Mesendoderm (in vitro differentiated cells): ENCODE measurements at places on chromosomes 5 and 9.

- no peak for DNase-seq
Measured at GRCh38 chr5:1865948-1866347, 16.8 kb downstream of the IRX4 start.

GRCh38 chr9:14838701-14839100 lies 71.5 kb downstream of the FREM1 start:
- no peak for DNase-seq

- DNase-seq, result no peak
Measured at GRCh38 chr9:34550681-34551270, 28.0 kb upstream of the ENHO start.

GRCh38 chr5:112417931-112418658 lies 982 bp downstream of the EPB41L4A start:
- DNase-seq, result peak; percentile 64

DNA sequence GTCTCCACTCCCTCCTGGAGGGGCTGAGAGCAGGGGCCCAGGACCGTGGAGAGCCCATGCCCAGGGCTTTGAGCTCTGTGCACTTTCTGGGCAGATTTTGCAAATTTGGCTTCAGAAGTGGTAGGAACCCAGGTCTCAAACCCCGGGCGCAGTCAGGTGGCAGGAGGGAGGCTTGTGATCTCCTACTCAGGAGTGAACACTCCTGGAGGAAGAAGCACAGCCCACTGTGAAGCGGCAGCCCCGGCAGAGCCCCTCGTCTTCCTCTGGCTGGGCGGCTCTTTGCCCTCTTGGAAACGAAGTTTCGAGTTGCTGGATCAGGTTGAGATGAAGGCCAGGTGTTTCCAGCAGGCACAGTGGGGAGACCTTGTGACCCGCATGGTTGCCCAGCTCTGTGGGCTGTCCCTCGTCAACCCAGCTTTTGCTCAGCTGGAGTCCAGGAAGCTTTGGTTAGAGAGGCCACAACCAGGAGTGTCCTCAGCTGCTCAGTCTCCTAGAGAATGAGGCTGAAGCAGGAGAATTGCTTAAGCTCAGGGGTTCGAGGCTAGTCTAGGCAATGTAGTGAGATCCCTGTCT lies 48.5 kb downstream of the WNK2 start:
- no peak for DNase-seq

GRCh38 chr5:96671441-96671840 lies 9.3 kb downstream of the CAST start:
- DNase-seq, result no peak
